ENCODE measurements at places on chromosomes 1 and 21.

DNA sequence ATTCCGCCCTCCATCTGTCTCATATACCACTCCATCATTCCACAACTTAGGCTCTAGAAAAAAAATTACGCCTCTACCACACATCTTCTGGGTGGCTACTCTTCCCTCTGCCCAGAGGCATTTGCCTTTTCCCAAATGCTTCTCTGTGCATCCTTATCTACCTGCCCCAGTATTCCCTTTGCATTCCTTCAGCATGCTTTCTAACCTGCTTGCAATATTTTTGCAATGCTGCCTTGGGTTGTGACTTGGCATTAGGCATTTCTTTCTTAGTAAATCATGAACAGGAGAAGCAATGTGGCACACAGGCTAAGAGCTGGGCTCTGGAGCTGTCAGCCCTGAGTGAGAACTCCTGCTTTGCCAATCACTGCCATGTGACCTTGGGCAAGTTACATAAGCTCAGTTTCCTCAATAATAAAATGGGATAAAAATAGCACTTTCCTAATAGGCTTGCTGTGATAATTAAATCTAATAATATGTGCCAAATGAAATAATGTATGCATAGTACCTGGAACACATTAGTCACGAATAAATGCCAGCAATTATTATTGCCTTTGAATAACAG is 276.0 kb downstream of the ASTN1 start:
- DNase-seq = no peak

- DNase-seq = no peak
These were observed 10.6 kb downstream of the SLC19A1 start for GRCh38 chr21:45531393-45532215.

DNA sequence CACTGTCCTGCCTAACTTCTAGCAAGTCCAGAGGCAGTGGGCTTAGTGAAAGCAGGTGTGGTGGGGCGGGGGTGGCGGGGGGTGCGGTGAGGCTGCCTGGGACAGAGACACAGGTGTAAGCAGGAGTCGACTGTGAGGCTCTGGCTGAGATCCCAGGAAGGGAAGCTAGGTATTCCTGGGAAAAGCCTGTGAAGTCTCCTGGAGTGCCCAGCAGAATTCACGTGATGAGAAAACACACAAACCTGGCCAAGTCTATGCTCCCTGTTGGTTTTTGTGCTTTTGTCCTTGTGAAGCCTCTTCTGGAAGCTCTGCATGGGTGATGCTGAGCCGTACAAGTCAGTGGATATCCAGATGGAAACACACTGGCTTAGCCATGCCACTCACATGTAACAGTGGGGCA is 5.3 kb downstream of the GALNT2 start:
- no peak for DNase-seq

DNA sequence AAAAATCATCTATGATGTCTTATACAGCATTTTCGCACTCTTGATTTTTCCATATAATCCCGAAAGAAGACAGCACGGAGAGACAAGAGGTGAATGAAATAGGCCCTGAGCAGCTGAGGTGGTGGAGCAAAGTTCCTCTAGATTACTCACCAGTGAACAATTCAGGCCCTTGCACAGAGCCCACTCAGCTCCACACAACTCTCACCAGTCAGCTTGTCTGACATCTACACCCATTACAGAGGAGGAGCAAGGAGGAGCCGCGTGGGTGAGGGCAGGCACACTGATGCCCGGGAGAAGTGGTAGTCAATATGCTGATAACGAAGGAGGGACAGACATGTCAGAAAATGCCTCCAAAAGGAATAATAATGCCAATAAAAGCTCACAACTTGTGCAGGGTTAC is 59.9 kb downstream of the DNM3 start:
- DNase-seq = no peak

DNA sequence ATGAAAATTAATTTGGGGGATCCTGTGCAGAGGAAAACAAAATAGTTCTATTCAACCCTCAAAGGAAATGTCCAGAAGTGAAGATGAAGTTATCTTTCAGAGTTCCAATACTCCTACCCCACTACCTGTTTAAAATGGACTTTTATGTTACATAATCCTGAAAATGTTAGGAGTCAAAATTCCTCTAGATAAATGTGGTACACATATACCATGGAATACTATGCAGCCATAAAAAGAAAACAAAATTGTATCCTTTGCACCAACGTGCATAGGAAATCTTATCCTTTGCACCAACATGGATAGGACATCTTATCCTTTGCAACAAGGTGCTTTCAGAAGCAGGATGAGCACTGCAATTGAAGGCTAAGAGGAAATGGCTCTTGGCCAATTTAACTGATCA is 245.2 kb downstream of the LTN1 start:
- DNase-seq = no peak

DNA sequence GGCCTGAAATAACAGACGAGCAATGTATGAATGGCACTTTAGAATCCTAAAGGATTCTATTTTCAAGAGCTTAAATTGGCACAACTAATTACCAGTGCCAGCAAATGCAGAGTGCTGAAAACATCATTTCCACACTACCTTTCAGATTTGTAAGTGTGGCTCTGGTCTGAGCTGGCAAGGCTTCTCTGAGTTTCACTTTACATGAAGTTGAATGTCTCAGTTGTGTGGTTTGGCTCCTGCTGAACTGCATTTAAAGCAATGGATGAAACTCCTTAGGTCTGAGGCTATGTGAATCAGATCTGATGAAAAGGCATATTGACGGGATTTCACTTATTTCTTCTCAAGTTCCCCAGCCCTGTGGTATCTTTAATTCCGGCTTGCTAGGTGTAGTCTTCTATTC is 114.8 kb upstream of the PTGFR start:
- no peak for DNase-seq

- no peak for DNase-seq
These were observed 29.1 kb upstream of the RBBP5 start for GRCh38 chr1:205150651-205151428.

DNA sequence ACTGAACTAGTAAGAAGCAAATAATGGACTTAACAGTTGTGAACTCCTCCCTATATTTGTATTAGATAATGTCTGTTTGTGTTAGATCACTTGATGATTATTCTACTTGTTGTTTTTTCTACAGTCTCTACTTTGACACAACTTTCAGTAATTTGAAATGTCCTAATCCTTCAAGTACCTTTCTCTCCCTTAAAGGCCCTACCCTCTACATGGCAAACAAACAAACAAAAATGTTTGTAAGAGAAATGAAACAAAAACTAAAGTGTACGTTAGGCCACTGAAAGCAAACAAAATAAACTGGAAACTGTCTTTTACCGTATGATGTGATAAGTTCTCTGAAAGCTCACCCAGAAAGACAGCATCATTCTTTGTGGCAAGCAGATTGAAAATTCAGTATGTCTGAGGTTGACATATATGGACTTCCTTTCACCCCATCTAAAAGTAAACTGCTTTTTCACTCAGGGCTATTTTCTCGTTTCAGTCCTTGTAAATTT is 255.9 kb upstream of the SNX7 start:
- DNase-seq = no peak

GRCh38 chr1:29959356-29959755 is 723.0 kb downstream of the PTPRU start:
- no peak for DNase-seq

DNA sequence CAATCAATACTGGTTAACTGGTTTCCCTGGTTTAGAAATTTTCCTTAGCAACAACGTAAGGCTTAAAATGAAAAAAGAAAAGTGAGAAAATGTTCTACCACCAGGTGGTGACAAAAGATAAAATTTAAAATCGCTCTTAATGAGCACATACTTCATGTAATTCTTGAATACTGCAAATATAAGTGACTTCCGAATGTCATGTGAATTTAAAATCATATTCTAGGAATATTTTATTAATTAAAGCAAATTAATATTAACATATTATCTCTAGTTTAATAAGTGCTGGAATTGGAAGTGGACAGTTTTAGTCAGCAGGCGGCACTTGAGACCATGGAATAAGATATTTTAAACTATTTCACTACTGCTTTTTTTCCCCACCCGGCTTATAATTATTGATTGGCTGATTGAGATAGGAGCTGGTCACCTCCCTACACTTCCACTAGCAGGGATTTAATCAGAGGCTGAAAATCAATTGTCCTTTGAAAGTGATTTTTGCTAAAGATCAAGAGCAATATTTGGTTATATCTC is 5.0 kb upstream of the ADAMTS1 start:
- peak; percentile 21 for DNase-seq

DNA sequence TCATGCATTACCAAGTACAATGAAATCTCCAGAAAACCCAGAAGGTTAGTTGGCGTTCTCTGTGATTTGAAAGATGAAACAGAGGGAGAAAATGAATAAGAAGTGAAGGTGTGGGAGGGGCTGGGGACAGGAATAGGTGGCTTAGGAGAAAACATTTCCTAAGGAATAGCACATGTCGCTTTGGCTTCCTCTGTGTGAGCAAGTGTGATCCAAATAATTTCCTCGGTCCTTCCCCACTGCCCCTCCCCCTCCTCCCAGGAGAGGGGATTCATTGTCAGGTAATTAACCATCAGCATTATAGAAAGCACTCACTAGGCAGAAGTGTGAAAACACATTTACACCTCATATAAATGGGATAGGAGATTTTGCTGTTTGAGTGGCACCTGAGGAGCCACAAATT is 105.5 kb downstream of the NUF2 start:
- no peak for DNase-seq

GRCh38 chr1:24254783-24255182 is 64.4 kb upstream of the GRHL3 start:
- DNase-seq = no peak

GRCh38 chr1:35714921-35715567 is 3.6 kb downstream of the C1orf216 start:
- no peak for DNase-seq

- DNase-seq = no peak
These were observed 23.9 kb upstream of the KCTD3 start for GRCh38 chr1:215543191-215543606.

GRCh38 chr21:28773036-28773435 is 219.6 kb downstream of the LTN1 start:
- no peak for DNase-seq

- DNase-seq = no peak
These were observed 27.9 kb downstream of the PIK3C2B start for GRCh38 chr1:204466416-204467405.

DNA sequence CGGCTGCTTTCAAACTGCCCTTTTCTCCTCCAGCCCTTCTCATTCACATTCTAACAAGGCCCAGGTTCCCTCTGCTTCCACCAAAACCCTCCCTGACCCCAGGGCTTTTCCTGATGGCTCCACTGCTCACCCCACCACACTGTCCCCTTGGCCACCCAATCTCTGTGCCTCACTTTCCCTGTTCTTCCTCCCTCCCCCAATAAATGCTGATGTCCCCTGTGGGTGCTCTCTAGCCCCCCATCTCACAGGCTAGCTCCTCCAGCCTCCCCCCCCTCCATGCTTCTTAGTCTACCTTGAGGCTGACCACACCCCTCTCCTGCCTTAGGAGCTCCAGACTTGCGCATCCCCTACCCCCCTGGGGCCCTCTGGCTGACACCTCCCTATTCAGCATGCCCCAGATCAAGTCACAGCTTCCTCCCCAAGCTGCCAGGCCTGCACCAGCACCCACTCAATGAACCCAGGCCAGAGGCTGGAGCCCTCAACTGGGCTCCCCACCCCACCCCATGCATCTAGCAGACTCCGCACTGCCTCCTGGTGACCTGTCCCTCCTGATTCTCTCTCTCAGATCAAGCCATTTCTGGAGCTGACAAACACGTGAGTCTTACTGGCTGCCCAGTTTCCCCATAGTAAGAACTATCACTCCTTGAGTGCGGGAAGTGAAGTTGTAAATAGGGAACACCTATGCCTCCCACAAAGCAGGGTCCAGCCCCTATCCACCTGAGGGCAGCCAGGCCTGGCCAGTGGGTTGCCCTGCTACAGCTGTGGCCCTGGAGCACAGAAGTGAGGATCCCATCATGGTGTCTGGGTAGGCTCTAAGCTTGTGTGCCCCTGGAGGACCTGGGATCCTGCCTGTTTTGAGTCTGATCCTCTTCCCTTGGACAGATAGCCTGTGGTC is 117.9 kb downstream of the DMRTB1 start:
- DNase-seq = no peak

DNA sequence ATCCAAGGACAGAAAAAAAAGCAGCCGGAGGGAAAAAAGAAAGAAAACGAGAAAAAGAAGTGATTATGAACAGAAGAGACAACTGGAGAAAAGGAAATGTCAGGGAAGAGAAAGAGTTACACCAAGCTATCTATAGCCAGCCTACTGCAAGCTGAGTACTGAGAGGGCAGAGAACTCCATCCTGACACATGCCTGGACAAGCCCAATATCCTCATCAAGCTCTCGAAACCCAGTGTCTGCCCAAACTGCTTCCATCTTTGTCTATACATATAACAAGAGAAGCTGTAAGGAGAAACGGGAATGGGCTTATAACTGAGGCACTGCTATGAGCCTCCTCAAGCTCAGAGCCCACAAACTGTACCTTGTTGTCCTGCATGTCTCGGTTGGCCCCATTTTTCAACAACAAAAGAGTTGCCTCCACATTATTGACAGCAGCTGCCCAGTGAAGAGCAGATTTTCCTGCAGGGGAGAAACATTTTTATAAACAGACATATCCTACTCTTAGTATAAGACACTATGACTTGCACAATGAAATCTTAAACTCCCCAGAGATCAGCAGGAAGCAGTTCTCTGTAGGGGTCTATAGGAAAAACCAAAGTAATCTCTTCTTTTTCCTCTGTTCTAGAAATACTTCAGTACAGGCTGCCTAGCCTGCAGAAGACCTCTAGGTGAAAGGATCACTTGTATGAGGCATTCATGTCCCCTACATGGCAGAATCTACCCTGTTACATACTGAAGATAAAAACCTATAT is 21.2 kb upstream of the ADAM30 start:
- no peak for DNase-seq

DNA sequence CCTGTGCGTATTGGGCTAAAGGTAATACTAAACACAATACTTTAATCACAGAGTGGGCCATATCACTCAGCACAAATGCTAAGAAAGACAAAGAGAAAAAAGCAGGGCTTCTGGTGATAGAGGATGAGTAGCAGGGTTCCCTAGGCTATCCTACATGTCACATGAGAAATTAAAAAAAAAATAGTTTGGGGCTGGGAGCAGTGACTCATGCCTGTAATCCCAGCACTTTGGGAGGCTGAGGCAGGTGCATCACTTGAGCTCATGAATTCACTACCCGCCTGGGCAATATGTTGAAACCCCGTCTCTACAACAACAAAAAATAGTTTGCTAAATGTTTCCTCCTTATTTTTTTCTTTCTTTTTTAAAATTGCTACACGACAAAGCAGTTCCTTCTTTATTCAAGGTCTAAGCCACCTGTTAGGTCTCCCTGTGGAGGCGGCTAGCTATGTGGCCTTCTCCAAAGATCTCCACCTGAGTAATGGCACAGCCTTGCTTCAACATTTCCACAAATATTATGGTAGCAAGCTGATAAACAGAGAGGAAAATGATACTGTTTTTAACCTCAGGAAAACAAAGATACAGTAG is 1.5 kb downstream of the ENSA start:
- no peak for DNase-seq

DNA sequence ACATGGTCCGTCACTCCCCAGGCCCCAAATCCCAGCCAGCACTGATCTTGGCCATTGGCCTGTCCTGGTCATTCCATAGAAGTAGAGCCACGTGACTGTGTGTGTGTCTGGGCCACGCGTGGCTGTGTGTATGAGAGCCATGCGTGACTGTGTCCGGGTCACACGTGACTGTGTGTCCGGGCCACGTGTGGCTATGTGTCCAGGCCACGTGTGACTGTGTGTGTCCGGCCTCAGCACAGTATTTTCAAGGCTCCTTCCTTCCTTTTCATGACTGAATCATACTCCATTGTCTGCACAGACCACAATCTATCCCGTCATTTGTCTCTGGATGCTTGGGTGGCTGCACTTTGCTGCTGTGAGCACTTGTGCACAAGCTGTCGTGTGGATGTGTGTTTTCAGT is 67.4 kb downstream of the SKI start:
- DNase-seq = no peak

Data from B cell (primary cell).